ENCODE measurements at places on chromosomes 7 and 10.

DNA sequence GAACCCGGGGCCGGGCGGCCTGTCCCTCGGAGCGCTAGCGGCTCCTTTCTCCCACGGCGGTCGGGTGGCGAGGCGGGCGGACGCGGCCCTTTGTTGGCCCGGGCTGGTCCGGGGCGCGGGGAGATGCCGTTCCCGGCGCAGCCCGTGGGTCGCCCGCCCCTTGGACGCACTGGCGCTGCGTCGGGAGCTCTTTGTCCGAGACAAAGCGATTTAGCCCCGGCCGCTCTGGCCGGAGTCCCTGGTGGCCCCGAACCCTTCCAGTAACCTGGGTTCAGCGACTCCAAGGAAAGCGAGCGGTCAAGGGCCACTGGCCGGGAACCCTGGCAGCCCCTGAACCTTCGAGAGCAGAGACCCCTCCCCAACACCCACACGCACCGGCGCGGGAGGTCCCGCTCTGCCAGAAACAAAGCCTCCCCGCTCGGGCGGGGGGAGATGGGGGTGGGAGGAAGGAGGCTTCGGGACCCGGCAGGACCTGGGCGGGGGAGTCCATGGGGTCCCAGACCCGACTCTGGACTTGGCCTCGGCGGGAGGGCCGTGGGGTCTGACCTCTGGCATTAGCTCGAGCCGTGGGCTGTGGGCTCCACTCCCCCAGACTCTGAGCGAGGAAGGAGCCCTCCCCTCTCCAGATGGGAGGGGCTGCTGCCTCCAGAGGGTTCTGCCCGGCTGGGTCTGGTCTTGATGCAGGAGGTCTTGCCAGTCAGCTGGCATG is 836 bp downstream of the DPYSL4 start:
- DNase-seq = no peak

GRCh38 chr7:46739518-46740234 is 818.6 kb upstream of the IGFBP3 start:
- DNase-seq = no peak

DNA sequence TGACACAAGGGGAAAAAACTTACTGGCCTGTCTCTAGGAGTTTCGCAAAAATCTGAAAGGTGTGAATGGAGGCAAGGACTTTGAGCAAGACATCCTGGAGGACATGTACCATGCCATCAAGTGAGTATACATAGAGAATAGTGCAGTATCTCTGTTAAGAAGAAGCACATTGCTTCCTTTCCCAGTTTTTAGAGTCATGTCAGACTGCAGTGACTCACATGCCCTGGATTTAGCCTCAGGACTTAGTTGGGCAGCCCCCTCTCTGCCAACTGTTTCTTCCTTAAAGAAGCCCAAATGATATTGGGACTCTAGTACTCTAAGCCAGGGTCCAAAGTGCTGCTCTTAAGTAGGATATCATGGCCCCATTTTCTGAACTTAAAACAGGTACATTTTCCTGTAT is 28.1 kb upstream of the NFKB2 start:
- DNase-seq = no peak

DNA sequence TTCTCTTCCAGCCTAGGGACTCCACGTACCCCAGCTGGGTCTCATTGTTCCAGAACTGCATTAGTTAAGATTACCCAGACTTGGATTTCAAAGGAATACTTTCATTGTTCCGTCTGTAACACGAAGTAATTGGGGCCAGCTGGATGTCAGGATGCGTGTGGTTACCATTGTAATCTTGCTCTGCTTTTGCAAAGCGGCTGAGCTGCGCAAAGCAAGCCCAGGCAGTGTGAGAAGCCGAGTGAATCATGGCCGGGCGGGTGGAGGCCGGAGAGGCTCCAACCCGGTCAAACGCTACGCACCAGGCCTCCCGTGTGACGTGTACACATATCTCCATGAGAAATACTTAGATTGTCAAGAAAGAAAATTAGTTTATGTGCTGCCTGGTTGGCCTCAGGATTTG is 21.0 kb downstream of the LRRC17 start:
- no peak for DNase-seq

- no peak for DNase-seq
Observed at GRCh38 chr10:101450277-101451080, 96.5 kb downstream of the BTRC start.

- DNase-seq = no peak
Observed at GRCh38 chr7:135822376-135822775, 73.8 kb upstream of the FAM180A start.

DNA sequence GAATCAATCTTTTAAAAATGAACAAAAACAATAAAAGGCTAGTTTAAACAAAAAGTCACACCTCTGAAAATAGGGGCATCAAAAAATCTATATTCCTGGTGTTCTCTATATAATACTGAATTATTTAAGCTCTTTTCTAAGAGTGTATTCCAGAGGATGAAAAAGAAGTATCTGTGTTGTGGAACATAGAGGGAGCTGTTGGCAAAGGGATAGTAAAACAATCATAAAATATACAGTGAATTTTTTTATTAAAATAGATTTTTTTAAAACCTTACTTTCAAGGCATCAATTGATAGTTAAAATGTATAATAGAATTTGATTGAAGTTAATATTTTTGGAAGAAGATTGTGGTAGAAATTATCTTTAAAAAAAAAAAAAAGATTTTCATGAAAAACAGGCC is 1409.1 kb upstream of the CELF2 start:
- DNase-seq = no peak

DNA sequence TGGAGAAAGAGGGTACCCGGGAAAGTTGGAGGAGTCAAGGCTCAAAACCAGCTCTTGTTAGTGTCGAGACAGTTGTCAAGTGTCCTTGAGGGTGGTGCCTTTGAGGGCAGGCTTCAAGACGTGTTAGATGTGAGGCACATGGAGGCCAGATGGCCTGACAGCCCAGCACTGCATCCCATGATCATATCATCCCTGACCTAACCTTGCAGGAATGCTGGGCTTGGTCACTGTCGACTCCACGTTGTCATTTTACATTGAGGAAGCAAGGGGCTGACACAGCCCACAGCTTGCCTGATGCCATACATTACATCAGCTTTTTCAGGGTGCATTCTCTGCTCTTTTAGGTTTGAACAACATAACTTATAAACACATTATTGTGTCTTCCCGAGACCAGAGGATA is 114.1 kb downstream of the ABCA13 start:
- DNase-seq = no peak

DNA sequence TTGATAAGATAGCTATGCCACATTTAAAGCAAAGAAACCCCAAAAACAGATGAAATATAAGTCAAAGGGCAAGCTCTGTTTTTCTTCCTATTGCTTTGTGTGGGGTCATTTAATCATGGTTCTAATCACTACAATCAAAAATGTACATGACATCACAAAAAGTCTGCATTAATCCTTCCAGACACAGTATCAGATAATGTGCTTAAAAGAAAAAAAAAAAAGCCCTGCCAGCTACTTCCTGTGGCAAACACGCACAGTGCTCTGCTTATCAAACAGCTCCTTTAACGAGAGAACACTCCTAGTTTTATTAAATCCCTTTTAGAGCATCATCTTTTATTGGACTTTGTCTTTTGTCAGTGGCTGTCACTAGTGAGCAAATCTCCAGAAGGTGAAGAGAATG is 1005.8 kb downstream of the GATA3 start:
- no peak for DNase-seq

GRCh38 chr10:74924251-74924963 is 98.0 kb downstream of the KAT6B start:
- no peak for DNase-seq

DNA sequence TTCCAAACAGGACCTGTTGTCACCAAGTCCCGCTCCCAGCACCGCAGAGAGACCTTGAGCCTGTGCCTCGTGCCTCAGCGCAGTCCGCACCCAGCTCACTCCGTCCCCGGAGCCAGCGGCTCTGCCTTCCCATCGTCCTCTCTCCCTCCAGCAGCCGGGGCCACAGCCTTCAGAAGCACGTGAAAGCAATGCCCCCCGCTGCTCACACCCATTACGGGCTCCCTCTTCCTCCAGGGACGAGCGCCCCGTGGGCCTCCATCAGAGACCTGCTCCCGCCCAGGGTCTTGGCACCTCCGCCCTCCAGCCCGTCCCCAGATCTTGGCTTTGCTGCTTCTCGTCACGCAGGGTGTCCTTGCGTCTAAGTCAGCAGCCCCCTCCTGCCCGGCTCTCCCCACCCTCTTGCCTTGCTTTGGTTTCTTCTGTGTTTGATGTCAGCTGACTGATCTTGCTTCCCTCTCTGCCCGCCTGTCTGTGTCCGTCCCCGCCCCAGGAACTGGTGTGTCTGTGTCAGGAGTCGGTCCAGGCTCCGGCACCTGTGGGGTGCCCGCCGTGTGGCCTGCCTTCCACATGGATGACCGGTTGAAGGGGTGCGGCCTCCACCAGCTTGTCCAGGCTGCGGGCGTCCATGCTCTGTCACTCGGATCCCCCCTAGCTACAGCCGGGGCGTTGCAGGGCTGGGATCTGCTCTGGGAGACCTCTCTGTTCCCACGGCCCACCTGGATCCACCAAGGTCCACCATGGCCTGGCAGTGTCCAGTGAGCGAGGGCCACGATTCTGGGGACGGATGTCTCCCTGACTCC is 61.9 kb downstream of the FOXL3 start:
- no peak for DNase-seq

DNA sequence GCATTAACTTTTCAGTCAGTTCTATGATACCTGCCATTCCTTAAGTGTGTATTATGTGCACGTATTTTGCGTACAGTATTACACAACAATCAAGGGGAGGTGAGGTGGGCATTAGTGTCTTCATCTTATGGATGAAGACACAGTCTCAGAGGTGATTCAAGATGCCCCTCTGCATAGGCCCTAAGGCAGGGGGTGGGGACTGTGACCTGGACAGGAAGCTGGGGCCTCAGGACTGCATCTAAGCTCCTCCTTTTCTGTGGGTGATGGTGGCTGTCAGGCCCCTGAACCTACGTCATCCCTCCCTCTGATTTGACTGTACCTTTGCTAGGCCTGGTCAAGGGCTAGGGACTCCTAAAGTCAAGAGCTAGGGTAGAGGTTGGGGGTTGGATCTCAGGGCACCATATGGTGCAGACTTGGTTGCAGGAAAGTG is 38.9 kb downstream of the HK1 start:
- DNase-seq = peak; percentile 80

- no peak for DNase-seq
Observed at GRCh38 chr7:101169110-101169837, 3.9 kb upstream of the VGF start.

Measured in GM10248 (cell line).